ENCODE measurements at places on chromosomes 4 and X.

- DNase-seq = no peak
Observed at GRCh38 chr4:162241857-162242256, 78.1 kb upstream of the FSTL5 start.

- DNase-seq = no peak
Observed at GRCh38 chr4:118032691-118033090, 1.6 kb upstream of the NDST3 start.

- no peak for DNase-seq
Observed at GRCh38 chr4:25723409-25723808, 67.8 kb downstream of the SLC34A2 start.

- DNase-seq = peak; percentile 13
Observed at GRCh38 chr4:169485791-169486742, 126.3 kb downstream of the NEK1 start.

- no peak for DNase-seq
Observed at GRCh38 chr4:119025916-119026661, 109.5 kb upstream of the MYOZ2 start.

GRCh38 chr4:10225096-10225495 lies 108.5 kb upstream of the WDR1 start:
- no peak for DNase-seq

DNA sequence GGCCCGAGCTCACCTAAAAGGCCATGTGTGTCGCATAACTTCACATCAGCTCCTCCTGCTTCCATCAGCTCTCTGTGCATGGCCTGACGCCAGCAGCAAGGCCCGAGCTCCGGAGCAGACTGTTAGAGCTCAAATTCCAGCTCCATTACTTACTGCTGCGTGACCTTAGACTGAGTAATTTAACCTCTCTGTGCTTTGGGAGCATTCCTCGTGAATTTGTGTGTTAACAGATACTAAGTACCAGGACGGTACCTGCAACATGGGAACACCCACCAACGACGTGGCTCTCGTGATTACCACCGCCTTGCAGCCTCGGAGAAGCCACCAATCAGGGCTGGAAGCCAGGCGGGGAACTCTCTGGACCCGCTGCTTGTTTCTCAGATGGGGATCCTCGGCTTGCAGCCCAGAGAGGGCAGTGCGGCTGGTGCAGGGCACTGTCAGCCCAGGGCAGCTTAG lies 12.9 kb downstream of the LETM1 start:
- DNase-seq = no peak

Data from activated CD4-positive, alpha-beta T cell treated with anti-CD3 and anti-CD28 coated beads, Interleukin-2, amount 50 U/mL, for 1 hour (primary cell).